Vagina (tissue), 2 donors: ENCODE measurements at places on chromosomes 3 and 15.

GRCh38 chr3:175426805-175427204 lies 567.7 kb downstream of the NAALADL2 start:
- DNase-seq = no peak

DNA sequence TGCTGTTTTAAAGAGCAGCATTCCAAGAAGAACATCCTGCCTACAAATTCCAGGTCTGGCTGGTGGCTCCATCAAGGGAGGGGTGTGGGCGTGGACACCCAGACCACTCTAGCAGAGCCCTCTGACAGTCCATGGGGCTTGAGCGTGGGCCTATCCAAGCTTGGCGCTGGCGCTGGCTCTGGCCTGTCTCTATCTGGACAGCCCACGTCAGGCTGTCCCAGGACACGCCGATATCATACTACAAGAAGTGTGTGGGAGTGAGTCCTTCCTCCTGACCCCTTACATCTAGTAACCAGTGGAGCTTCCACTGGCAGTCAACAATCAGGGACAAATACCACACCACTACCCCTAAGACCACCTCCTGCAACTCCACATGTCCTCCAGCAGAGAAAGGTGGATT lies 17.1 kb upstream of the DUSP7 start:
- DNase-seq = no peak

DNA sequence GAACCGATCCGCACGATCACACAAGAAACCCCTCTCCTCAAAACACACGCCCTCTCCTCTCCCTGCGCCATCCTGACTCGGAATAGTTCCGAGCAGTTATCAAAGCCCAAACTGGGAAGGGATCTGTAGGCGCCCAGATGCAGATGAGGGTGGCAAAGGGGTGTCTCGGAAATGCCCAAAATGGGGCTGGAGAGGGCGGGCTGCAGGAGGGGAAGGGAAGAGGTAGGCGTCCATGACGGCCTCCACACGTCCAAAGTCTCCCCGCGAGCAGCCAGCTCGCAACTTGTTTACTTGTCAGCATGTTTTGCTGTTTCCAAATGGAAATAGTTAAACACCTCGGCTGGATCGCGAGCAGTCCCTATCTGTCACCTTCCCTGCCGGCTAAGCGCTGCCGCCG lies 1.5 kb downstream of the NTRK3 start:
- no peak for DNase-seq

DNA sequence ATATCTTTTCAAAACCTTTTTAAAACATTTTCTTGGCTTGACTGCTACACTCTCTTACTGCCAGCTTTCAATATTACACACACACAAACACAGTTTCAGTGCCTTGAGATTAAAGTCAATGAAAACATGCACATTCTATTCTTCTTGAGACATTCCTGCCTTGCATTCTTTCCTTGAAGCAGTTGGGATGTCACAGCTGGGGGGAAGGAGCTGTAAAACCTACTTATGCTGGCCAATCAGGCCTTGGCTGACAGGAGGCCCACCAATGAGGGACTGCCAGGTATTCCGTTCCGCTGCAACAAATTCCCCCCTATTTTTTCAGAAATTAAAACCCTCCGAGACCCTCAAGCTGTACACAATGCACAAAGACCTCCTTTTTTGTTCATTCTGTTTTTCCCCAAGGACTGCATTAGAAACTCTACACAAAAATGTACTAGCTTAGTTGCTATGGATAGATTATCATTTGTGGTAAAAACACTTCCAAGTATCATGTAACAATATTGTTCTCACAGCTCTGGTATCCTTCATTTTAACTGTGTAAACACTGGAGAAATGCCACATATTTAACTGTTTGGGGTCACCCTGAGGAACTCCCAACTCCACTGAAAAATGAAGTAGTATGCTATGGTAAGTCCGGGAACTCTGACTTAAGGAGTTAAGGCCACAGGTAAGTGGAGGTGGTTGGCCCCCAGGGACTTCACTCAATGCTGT lies 18.5 kb downstream of the FSTL1 start:
- DNase-seq = peak; percentile 32

- peak; percentile 29 for DNase-seq
These were observed 41.0 kb upstream of the SLC41A3 start for GRCh38 chr3:126124896-126125295.

DNA sequence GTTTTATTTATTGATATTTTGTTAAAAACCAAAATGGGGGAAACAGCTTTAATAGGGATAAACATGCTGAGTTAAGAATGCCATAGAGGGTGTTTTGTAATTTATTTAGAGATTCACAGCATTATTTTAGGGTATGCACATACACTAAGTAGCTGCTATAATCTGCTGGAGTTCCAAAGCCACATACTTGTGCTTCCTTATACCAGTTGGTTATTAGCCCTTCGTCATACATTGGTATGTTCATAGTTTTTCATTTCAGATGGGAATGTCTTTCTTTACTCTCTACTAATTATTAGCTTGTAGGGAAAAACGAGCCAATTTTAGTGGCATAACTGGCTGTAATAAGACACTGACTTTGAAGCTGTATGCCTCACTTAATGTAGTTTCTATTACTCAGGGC lies 74.9 kb downstream of the PFN2 start:
- no peak for DNase-seq

DNA sequence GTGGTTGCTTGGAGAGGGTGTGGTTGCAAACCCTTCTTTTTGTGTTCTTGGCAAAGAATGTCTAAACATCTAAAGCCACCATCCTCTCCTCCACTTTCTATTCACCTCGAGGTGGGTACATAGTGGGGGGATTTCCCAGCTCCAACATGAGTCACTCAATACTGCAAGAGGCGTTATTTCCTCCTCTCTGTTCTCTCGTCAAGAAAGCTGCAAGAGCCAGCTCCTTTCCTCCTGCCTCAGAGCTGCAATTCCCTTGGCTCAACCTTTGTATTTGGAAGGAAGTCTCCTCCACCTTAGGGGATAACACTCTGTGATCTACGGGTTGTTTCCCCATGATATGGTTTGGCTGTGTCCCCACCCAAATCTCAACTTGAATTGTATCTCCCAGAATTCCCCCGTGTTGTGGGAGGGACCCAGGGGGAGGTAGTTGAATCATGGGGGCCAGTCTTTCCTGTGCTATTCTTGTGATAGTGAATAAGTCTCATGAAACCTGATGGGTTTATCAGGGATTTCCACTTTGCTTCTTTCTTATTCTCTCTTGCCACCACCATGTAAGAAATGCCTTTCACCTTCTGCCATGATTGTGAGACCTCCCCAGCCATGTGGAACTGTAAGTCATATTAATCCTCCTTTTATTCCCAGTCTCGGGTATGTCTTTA lies 138.4 kb downstream of the PLCL2 start:
- DNase-seq = no peak

DNA sequence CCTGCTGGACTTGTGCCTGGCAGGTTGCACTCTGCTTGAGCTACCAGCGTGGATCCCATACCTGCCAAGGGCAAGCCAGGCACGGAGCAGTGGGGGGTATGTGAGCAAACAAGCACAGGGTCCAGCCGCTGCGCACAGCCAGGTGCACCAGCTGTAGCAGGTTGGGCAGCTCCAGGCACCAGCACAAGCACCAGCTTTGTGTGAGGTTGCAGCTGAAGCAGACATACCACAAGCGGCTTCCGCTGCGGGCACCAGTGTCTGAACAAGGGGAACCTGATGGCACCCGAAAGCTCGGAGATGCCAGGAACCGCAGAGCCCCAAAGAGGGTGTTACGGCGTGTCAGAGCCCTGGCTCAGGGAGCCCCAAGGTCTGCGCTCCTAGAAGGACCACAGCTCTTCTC lies 472.7 kb upstream of the ARL6 start:
- no peak for DNase-seq

DNA sequence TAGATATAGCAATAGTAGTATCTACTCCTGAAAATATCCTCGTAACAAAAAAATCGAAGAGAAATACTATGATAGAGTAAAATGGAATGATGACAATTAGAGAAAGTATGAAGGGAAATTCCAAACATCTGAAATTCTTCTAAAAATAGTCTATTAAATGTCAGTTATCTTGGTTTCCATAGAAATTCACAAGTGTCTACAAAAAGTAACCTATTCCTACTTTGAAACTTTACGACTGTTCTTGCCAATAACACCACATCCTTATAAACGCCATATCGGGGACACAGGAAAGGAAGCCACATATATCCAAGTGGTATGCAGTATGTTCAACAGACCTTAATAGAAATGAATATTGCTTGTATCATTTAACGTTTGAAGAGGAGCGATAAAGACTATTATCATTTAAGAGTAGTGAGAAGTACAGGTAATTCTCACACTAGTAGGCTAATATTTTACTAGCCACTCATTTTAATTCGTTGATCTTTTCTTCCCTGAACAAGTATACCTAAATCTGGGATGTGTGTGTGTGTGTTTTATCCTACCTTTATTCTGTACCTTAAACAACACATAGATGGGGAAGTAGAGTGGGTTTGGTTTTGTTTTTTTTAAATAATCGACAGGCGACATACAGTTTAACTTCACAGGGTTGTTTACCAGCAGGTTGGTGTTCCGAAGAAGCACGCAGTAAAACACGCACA lies 1.2 kb downstream of the GPR176 start:
- no peak for DNase-seq

DNA sequence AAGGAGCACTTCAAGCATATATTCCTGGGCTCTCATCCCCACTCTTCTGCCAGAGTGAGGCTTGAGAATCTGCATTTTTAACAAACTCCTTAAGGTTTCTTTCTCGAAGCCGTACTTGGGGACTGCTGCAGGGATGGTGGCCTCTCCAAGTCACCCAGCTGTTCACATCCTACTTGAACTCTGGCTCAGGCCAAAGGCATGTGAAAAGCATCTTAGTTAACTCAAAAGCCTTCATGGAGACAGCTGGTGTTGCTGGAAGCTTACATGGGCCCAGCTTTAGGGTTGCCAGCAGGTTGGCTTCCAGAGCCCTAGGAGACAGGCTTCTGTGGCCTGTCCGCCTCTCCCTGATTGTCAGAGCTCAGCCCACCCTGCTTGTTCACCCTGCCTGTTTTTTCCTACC lies 139.2 kb downstream of the THSD4 start:
- no peak for DNase-seq

GRCh38 chr3:136716629-136717028 lies 35.5 kb downstream of the STAG1 start:
- no peak for DNase-seq

DNA sequence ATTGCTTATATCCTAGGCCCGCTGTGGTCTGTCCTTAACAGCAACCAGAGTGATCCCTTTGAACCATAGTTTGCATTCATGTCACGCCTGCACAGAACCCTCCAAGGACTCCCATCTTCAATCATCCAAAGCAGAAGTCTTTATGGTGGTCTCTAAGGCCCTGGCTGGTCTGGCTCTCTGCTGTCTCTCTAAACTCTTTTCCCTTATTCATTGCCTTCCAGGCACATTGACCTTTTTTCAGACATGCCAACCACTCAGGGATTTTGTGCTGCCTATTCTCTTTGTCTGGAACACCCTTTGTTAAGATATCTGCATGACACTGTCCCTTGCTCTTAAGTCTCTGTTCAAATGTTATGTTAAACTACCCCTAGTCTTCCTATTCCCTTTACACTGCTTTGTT lies 21.9 kb upstream of the ZBTB47 start:
- DNase-seq = no peak

DNA sequence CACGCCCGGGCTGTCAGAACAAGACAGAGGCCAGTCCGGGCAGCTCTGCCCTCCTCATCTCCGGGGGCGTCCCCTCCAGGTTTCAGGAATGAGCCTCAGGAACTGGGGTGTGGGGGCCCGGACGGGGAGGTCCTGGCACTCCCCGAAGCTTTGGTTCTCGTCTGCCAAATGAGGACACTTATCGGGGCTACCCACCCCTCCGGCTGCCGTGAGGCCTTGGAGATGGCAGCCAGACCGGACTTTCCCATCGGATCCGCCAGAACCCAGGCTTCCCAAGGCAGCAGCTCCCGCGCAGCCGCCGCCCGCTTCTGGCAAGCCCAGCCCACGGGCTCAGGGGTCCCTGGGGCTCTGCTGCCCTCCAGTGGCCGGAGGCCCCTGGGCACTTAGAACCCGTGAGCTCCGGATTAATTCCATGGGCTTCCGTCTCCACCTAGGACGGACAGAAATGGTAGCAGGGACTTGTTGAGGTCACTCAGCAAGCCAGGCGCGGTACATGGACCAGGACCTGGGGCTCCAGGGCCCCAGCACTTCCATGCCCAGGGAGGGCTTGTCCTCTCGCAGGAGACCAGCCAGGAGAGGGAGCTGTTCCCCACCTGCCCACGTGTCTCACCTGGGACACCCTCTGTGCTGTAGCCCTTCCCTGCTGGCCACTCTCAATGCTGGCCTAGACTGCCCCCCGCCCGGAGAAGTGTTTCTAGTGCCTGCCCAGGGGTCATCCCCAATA lies 89.4 kb downstream of the LINGO1 start:
- no peak for DNase-seq

- no peak for DNase-seq
These were observed 35.8 kb upstream of the LRRFIP2 start for GRCh38 chr3:37210230-37210629.

DNA sequence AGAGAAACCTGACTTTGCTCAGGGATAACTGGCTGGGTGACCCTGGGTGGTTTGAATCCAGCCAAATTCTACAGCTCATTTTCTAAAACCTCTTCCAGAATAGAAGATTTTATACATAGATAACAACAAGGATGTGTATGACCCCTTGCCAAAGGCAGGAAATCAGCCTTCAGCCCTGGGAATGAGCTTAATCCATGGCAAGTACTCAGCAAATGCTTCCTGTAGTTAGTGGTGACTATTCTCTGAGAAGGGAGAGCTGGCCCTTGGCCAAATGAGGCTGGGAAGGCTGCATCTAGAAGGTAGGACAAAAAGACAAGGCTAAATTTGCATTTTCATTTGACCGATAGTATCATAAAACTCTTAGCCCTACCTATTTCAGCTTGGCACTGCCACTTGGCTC lies 4.6 kb upstream of the HACD3 start:
- no peak for DNase-seq

DNA sequence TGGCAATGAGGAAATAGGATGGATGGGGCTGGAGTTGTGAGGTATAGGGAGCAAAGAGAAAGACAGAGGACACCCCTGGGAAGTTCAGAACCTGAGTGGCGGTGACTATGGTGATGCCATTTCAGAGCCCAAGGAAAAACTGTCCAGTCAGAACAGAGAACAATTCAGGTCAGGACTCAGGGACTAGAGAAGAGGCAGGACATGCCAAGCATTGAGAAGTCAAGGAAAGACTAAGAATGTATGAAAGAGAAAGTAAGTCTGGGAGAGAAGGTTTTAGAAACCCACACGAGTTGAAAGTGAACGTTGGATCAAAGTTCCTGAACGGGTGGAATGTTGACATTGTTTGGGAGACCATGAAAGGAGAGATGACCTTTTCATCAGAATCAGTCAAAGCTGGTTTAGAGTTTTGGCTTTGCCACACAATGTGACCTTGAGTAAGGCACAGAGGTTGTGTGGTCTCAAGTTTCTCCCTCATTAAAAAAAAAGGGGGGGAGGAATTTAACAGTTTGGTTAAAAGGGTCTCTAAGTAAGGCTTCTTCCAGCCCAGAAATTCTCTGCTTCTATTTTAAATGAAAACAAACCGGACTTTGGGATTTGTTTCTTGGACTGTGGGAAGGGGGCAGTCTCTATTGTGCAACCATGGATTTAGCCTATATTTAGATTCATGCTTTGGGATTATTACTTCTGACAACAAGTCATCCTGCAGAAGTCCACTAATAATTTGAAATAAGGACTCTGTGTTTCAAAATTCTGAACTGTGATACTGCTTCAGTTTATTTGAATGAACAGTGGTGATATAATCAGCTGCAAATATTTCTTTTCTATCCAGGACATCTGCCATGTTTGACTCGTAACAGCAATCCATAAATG lies 315.9 kb upstream of the TBL1XR1 start:
- no peak for DNase-seq
